ENCODE measurements at places on chromosomes 13 and 19.

DNA sequence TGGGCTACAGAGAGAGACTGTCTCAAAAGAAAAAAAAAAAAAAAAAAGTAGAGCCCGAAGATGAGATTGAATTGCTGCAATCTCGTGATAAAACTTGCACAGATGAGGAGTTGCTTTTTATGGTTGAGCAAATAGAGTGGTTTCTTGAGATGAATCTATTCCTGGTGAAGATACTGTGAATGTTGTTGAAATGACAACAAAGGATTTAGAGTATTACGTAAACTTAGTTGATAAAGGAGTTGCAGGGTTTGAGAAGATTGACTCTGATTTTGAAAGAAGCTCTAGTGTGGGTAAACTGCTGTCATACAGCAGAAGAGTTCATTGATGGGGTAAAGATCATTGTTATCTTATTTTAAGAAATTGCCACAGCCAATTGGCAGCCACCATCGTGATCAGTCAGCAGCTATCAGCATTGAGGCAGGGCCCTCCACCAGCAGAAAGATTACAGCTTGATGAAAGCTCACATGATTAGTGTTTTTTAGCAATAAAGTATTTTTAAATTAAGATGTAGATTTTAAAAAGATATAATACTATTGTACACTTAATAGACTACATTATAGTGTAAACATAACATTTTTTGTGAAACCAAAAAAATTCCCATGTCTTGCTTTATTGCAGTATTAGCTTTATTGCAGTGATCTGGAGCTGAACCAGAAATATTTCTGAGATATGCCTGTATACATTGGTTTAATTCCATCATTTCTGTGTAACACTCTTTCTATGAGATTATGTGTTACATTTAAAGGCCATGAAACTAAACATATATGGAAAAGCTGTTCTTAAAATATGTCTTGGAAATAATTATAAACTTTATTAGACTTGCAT is 43.1 kb downstream of the ZMYM2 start:
- DNase-seq, result no peak

DNA sequence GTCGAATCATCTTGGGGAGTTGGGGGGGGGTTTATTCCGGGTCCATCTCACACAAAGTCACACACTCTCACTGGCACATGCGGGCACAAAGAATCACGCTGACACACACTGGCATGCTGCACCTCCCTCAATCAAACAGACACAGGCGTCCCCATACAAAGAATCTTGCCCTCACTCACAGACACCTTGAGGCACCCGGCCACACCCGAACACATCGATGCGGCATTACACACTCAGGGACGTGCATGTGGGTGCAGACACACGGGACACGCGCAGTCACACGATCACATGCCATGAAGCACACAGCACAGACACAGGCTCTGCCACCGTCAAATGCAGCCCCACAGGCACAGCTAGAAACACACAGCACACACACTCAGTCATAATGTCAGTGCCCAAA is 7.8 kb downstream of the NFIX start:
- DNase-seq, result no peak

DNA sequence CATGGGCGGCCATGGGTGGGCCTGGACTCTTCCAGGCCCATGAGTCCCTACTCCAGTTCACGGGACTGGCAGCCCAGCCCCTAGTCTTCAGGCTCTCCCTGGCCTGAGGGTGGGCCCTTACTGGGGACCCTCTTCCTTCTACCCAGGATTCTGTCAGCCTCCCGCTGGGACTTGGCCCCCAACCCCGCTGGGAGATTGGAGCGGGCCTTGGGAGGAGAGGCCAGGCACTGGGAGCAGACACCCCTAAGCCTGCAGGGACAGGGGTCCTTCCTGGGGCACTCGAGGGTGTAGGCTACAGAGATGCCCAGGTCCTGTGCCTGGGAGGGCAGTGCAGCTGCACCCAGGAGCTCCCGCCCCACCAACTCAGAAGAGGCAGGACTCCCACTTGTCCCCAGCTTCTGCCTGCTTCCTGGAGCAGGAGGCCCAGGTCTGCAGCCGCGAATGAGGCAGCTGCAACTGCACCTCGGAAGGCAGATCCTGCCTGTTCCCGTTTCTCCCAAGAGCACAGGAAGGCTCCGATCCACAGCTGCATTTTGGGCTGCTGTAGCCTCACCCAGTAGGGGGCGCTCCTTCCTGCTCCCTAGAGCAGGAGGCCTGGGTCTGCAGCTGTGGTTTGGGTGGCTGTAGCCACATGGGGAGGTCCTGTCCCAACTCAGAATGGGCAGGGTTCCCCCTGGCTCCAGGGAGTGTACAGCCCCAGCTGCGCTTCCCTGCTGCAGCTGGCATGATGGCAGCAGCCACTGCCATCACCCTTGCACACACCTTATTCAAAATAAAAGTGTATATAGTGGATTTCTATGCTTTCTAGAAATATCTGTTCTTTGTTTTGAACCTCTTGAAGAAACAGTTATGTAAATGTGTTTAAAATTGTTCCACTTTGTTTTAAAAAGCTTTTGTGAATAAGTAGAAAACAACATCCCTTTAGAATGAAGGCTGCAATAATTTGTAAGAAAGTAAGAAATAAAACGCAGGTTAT is 46.8 kb downstream of the TEX26 start:
- DNase-seq, result peak; percentile 8

GRCh38 chr19:18745012-18745735 is 45.9 kb downstream of the COMP start:
- DNase-seq, result no peak

DNA sequence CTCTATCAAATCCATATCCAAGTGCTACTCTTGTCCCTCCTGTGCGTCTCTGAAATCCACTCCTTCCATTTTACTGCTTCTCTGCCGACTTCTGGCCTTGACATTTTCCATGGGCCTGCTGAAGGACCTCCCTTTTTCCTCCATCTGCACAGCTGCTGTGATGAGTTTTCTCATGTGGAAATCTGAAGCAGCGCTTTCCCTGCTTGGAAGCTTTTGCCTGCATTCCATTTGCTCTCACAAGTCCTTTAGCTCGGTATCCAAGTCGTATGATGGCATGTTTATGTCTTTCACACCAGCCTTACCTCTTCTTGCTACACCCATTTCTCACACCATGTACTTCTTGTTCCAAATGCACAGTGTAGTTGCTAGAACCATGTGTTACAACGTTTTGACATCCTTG is 328.2 kb downstream of the GPC5 start:
- DNase-seq, result no peak

GRCh38 chr19:6161271-6161850 is 25.9 kb downstream of the ACSBG2 start:
- DNase-seq, result peak; percentile 3

DNA sequence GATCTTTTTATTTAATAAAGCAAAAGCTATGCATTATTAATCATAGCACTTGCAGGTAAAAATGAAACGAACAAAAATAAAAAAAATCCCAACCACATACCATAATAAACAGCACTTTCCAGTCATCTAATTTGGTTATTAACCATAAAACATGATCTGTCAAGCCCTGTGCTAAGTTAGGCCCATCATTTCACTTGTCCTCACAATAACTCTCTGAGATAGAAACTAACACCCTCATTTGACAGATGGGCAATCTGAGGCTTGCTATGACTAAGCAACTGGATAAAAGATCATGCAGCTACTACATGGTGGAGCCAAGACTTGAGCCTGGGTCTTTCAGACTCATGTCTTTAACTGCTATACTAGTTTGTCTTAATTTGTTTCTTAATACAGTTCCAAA is 21.8 kb downstream of the PROSER1 start:
- DNase-seq, result no peak

DNA sequence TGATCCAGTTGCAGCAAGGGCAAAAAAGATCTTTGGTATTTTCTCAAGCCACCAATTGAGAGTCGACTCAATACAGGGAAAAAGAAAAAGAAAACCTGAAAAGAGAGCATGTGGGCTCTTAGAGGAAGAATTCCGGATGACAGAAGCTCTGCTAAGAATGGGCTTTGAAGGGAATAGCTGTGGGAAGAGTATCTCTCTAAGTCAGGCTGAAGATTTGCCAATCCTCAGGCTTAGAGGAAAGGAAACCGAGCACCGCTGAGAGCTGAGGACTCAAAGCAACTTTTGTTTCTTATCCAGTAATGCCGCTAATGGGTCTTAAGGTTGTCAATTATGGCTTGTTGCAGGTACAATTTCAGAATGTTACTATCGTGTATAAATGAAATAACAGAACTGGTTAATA is 166.4 kb downstream of the EFNB2 start:
- no peak for DNase-seq

DNA sequence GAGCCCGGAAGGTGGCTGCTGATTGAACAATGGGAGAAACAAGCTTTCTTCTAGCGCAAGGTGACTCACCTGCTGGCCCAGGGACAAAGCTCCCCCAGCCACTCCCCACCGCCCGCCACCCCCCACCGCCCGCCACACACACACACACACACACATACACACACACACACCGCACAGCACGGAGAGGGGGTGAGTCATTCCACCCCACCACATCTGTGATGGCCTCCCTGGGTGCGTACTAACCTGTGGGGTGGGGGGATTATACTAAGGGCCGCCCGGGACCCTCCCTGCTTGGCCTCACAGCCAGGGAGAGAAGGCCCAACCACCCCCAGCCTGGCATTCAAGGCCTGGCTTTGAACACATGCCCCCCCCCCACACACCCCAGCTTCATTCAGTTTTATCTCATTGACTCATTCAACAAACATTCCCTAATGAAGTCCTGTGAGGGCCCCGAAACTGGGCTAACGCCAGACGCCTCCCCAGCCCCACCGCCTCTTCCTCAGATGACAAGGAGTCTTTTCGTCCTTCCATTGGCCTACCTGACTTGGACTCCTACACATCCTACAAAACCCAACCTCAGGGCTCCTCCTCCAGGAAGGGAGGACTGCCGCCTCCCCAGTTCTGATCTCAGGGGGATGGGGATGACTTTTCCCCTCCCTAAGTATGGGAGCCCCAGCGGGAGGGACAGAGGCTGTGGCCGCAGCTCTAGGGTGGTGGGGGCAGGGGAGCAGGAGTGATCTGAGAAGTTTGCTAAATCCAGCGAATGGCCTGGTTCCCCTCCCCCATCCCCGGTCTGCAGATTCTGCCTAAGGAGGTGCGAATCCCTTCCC is 5.8 kb upstream of the ONECUT3 start:
- peak; percentile 14 for DNase-seq

- DNase-seq, result no peak
Measured at GRCh38 chr13:24075137-24075975, 85.2 kb upstream of the SPATA13 start.

Measured in stimulated activated CD4-positive, alpha-beta T cell treated with anti-CD3 and anti-CD28 coated beads, Interleukin-15, amount 100 ng/mL, for 1 hour (primary cell).